Stimulated activated CD4-positive, alpha-beta T cell treated with anti-CD3 and anti-CD28 coated beads, Interleukin-4, amount 100 ng/mL, for 48 hours (primary cell): ENCODE measurements at places on chromosomes 12 and 14.

GRCh38 chr14:63996625-63997220 lies 143.9 kb downstream of the SYNE2 start:
- no peak for DNase-seq

DNA sequence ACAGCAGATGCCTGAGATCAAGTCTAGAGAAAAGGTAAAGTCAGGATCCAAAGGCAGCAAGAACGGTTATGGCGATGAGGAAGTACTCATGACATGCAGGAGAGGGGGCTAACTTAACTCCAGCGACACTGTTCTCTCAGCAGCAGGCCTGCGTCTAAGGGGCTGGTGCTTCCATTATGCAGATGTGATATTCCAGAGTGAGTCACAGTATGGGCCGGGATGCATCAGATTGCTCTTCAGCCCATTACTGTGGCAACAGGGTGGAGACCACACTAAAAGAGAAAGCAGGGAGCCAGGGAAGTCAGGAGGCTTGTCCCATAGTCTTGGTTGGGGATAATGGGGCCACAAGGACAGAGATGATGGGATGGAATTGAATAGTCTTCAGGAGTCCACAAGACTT lies 151.8 kb upstream of the NTF3 start:
- no peak for DNase-seq

GRCh38 chr14:31864937-31865855 lies 211.9 kb upstream of the ARHGAP5 start:
- no peak for DNase-seq

GRCh38 chr14:50026396-50026795 lies 90.0 kb downstream of the VCPKMT start:
- no peak for DNase-seq

- no peak for DNase-seq
Measured at GRCh38 chr14:72024504-72024903, 92.3 kb downstream of the RGS6 start.

DNA sequence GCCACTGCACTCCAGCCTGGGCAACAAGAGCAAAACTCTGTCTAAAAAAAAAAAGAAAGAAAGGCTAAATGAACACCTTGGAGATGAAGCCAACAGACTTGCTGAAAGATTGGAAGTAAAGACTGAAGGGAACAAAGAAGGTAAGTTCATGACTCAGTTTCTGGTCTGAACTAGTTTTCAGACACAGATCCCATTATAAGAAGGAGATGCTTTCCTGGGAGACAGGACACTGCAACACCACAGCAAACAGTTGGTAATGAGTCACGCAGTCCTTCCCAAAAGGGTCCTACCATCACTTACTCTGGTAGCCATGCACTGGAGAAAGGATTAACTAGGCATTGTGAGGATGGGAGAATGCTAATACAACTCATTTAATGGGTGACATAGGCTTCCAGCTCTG lies 97.2 kb downstream of the SSPN start:
- no peak for DNase-seq

GRCh38 chr12:113203852-113204760 lies 17.2 kb upstream of the TPCN1 start:
- no peak for DNase-seq

DNA sequence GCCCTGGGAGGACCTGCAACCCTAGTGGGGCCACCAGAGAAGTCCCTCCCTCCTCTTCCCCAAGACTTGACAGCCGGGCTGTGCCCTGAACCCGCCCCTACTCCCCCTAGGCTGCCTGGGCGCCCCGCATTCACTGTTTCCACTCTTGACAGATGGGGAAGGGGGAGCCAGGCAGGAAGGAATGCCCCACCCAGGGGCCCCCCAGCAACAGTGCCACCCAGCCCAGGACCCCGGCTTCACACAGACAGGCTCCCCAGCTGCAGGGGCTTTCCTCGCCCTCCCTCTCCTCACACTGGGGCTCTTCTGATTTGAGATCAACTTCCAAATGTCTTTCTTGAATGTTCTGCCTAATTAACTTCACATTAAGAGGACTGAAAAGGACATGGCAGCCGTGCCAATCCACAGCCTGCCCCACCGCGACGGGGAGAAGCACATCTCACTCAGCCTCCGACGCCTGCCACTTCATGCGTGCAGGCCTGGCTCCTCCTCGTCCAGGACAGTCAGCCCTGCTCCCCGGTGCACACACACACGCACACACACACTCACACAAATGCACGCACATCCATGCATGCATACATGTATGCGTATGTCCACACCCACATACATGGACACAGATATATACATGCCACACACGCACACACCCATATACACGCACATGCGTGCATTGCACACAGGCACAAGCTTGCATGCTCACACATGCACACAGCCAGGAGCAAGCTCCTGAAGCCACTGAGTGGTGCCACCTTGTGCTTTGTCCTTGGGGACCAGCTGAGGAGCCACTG lies 19.6 kb upstream of the C14orf180 start:
- no peak for DNase-seq

GRCh38 chr12:105860561-105861207 lies 278.1 kb downstream of the NUAK1 start:
- DNase-seq = no peak

DNA sequence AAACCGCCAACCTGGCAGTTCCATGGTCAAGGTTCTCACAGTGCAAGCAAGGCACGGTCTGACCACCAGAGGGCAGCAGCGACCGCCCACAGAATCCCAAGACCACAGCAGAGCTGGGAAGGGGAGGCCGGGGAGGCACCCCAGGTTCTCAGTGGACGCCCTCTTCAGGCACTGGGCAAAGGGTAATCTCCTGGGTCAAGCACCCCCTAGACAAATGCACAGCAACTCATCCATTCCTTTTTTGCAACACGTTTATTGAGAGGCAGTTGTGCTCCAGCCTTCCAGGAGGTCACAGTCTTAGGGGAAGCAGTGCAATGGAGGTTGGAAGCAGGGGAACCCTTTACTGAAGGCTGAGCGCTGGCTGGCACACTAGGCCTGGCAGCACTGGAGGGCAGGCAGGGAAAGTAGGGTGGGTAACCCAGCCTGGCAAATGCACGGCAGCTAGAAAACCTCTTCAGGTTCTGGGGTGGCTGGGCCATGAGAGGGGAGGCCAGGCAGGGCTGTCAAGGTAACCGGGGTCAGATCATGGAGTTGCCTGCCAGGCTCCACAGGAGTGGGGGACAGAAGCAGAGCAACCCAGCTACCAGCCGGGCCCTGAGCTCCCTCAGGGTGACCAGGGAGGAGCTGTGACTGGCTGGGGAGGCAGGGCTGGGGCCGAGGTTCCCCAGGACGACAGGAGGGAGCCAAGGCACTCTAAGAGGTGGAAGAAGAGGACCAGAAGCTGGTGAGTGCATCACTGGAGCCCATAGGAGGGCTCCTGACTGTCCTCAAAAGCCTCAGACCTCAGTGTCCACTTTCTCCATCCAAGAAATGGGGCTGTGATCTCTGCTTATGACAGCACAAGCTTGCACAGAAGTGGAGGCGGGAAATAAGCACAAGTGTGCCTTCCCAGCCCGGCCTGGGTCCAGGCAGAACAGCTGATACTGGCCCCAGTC lies 1.8 kb upstream of the RHOF start:
- peak; percentile 78 for DNase-seq

- DNase-seq = no peak
Measured at GRCh38 chr12:89863968-89864367, 155.3 kb upstream of the ATP2B1 start.

- DNase-seq = no peak
Measured at GRCh38 chr12:1080520-1081223, 89.6 kb downstream of the ERC1 start.

- no peak for DNase-seq
Measured at GRCh38 chr14:103909531-103910261, 18.6 kb upstream of the TDRD9 start.

DNA sequence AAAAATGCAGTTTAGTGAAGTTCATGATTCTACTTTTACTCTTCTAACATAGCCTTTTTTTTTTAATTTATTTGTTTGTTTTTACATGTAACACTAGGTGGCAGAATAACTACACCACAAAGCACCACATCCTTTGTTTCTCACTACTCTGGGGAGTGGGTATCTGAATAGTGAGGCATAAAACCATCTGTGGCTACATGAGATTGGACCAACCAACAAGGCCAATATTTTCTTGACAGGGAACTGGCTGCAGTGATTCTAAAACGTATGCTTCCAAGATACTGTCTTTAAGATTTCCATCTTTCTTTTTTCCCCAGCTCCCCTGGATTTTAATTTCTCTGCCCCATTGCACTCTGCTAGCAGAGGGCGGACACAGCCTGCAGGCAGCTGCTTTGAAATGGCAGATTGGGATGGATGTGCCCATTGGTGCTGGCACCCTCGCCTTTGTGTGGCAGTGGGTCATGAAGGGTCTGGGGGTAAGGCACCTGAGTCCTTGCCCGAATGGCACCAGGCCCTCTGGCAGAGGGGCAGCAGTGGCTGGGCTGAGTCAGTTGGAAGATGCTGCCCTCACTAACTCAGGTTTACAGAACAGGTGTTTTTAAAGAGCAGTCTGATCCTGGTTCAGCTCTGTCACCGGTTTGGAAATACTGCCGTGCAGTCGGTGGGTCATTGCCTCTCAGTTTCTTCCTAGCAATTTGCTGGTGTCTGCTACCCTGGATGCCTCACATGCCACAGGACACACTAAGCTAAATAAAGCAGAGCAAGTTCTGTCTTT lies 429.1 kb downstream of the RAD51B start:
- DNase-seq = no peak

GRCh38 chr12:41142376-41142775 lies 45.7 kb upstream of the PDZRN4 start:
- no peak for DNase-seq

DNA sequence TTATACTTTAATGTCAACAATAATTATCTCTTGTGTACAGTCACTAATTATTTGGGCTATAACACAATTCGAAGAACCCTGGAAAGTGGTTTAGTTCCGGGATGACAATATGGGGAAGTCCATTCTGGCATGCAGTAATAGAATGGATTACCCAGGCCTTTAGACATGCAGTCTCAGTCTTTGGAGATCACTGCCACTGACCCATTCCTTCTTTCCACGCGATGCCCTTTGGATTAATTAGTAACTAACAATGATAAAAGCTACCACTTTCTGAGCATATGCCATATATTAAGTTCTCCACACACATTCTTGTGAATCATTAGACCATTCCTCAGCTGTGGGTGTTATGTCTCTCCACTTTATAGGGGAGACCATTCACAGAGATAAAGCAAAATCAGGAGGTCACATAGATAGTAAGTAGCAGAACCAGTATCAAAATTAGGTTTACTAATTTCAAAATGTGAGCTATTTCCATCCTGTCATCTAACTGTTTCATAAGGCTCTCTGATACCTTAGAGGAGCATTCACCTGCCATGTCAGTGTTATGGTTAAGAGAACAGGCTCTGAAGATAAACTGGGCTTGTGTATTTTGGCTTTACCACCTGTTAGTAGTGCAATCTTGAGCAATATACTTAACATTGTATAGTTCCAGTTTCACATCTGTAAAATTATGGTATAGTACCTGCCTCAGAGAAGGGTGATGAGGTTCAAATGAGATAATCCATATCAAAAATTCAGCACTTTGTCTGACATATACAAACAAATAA lies 27.2 kb upstream of the KCNJ8 start:
- no peak for DNase-seq

- no peak for DNase-seq
Measured at GRCh38 chr14:31945074-31945613, 132.0 kb upstream of the ARHGAP5 start.

DNA sequence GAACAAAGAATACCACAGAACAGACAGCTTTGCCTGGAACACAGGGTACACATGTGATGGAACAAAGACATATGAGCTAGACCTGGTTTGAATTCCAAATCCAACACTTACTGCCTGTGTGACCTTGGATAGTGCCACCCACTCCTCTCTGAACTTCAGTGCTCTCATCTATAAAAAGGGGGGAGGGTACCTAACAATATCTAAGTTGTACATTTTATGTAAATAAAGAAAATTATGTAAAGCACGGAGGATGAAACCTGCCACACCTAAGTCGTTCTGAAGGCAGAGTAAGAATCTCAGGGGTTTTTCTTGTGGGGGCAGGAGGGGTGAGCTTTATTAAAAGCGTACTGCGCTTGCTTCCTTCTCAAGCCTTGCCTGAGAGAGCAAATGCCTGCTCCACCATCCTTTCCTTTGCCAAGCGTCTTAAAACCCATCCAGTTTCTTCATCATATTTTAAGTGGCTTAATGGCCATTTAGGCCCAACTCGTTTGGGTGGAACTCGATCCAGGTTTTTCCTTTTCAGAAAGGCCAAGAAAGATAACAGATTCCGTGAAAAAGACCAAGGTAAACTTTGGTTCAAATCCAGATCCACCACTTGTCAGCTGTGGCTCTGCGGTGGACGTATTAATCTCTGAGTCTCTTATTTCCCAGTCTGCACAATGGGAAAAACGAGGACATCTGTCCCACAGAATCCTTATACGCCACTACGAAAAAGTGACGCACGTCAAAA lies 946 bp downstream of the DDX24 start:
- no peak for DNase-seq

DNA sequence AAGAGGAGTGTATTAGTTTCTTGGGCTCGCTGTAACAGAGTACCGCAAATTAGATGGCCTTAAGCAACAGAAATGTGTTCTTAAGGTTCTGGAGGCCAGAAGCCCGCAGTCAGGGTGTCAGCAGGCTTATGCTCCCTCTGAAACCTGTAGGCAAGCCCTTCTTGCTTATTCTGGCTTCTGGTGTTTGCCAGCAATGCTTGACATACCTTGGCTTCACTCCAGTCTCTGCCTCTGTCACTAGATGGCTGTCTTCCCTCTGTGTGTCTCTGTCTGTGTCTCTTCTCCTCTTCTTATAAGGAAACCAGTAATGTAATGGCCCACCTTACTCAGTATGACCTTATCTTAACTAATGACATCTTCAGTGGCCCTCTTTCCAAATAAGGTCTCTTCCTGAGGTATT lies 85.1 kb downstream of the DERA start:
- no peak for DNase-seq

DNA sequence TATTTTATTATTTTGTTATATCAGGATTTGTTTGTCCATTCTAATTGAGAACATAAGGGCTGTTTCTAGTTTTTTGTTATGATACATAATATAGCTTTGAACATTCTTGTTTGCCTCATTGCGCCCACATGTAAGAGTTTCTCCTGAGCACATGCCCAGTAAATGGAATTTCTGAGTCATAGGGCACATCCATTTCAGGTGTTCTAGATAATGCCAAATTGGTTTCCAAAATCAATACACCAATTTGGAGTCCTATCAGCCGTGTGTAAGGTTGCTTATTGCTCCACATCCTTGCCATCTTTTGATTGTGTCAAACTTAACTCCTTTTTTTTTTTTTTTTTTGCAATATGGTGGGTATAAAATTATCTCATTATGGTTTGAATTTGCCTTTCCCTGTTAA lies 97.9 kb upstream of the RESF1 start:
- DNase-seq = no peak

GRCh38 chr14:97155814-97156213 lies 358.6 kb downstream of the VRK1 start:
- DNase-seq = no peak

GRCh38 chr12:45010059-45010458 lies 40.8 kb downstream of the DBX2 start:
- no peak for DNase-seq

DNA sequence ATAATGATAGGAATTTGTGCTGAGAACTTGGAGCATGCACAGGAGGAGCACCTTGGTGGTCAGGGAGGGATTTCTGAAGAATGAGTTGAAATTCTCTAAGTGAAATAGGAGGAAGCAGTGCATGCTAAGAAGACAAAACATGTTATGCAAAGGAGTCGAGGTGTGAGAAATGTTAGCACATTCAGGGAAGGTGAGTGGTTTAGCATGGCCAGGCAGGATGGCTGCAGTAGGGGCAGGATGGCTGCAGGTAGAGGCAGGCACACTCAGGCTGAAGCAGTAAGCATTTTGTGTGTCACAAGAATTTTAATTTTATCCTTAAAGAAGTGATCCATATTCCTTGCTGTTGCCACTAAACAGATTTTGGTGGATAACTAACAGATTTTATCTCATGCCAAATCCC lies 46.3 kb downstream of the CATSPERB start:
- DNase-seq = no peak
